ENCODE measurements at places on chromosomes 6 and 20. TPM values are rescaled to one million over a fixed set of nuclear protein-coding genes. Genes with fewer than 3 reads are reported as not detected.

COL9A1 gene
- not detected for total RNA-seq

CRYBG1 gene
- 32.3 TPM for total RNA-seq

C6orf58 gene
- total RNA-seq = not detected

TRIM31 gene
- not detected for total RNA-seq

Measured in Panc1 (cell line).